Lung microvascular endothelial cell (primary cell): ENCODE measurements at places on chromosomes 4 and X. TPM values are rescaled to one million over a fixed set of nuclear protein-coding genes. Genes with fewer than 3 reads are reported as not detected.

DNA sequence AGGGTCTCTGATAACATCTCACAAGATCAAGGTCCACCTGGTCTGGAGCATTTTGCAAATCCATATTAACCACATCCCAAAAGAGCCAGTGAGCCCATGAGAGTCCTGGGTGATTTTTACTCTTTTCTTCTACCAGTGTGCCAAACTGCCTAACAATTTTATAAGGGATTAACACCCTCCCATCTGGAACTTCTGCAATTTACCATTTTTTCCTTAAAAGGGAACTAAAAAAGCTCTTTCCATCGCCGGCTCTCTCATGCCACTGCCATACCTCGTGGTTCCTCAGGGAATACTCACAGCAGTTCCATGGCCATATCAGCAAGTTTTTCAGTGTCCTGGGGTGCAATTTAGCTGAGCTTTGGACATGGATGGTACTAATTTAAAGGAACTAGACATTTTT, 55.7 kb downstream of the SEPSECS start:
- no peak for DNase-seq

DNA sequence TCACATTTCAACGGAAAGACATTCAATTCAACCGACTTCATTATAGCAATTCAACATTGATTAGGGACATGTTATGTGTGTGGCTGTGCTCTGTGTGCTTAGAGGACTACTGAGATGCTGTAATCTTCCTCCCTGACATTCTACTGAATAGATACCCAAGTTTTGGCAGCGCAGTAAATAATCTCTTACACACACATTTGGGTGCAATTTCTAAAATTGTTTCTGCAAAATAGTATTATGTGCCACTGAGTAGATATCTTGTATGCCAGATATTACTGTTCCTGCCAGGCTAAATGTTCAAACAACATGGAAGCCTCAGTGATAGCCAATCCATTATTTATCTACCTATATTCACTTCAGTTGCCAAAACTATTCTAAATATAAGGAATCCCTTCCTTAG, 41.3 kb downstream of the RTL9 start:
- no peak for DNase-seq

DNA sequence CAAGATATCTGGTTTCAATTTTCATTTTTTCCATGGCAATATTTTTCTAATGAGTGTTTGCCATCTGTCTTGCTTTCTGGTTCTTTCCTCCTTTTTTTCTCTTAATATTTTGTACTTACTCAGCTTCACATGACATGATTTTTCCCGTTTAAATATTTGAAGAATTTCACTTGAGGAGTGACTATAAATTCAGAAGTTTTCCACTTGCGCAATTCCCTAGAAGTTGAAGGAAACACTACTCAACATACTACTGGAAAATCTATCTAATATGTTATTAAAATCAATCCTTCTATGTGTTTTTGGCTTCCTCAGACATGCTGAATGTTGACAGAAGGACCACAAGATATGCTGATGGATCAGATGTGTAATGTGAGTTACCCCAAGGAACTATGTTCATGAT, 36.8 kb upstream of the BANK1 start:
- DNase-seq = no peak

DNA sequence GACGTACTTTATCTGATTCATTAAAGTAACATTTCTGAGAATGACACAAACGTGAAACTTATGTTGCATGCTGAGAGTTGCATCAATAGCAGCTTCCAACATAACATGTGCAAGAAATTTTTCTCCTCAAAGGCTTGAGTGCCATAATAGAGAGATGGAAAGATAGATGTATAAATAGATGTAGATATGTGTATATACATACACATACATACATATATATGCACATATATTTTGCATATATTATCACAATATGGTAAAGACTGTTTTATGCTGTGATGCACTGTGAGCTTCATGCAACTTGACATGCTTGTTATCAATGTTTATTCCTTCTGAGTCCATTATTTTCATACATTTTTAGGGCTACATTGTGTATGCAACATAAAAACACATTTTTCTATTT, 270.6 kb upstream of the GALNTL6 start:
- DNase-seq = no peak

DNA sequence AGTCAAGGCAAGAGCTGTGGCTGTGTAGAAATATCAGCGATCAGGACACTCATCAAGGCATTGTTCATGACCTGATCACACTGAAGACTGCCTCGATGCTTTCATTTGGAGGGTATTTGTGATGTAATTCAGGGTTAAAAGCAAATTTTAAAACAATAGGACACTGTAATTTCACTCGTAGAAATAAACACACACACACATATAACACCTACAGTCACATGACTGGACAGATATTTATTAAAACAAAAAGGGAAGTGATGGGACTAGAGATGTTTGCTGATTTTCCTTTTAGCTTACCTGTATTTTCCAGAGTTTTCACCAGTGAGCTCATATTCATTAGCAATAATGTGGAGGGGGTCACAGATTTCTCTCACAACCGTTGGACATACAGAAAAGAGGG, 51.1 kb upstream of the KDR start:
- peak; percentile 50 for DNase-seq

DNA sequence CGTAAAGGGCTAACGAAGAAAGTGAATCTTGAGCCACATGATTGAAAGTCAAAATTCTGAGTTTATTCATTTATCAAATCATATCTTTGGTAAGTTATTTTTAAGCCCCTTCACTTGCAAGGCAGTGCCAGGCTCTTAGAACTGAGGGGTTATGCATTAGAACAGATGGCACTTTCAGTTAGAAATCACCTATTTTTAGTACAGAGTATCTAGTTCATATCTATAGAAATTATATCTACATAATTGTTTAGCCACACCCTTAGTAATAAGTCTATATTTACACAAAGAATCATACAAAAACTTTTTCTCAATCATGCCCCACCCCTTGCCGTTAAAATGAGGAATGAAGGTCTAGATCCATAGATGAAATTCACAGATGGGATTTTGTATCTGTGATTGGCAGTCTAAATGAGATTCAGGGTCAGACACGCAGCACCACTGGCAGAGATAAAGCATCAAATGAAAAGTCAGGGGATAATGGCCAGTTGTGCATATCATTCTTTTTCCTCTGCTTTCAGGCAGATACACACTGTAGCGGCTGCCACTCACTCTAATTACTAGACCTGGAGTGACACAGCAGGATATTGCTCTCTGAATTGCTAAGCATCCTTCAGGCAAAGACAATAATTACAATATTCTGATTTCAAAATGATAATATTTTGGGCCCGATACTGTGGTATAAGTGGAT, 440.5 kb downstream of the MAPK10 start:
- no peak for DNase-seq

Gene IBSP
- total RNA-seq = not detected in 2 replicates

- no peak for DNase-seq
Observed at GRCh38 chr4:126058596-126058995, 743.8 kb downstream of the FAT4 start.

Gene NALF2
- total RNA-seq = under 0.01 and 0.20 TPM in 2 replicates

GRCh38 chrX:13151828-13152517, 107.6 kb upstream of the FAM9C start:
- DNase-seq = no peak

- no peak for DNase-seq
Observed at GRCh38 chrX:38965888-38966287, 164.6 kb downstream of the MID1IP1 start.

DNA sequence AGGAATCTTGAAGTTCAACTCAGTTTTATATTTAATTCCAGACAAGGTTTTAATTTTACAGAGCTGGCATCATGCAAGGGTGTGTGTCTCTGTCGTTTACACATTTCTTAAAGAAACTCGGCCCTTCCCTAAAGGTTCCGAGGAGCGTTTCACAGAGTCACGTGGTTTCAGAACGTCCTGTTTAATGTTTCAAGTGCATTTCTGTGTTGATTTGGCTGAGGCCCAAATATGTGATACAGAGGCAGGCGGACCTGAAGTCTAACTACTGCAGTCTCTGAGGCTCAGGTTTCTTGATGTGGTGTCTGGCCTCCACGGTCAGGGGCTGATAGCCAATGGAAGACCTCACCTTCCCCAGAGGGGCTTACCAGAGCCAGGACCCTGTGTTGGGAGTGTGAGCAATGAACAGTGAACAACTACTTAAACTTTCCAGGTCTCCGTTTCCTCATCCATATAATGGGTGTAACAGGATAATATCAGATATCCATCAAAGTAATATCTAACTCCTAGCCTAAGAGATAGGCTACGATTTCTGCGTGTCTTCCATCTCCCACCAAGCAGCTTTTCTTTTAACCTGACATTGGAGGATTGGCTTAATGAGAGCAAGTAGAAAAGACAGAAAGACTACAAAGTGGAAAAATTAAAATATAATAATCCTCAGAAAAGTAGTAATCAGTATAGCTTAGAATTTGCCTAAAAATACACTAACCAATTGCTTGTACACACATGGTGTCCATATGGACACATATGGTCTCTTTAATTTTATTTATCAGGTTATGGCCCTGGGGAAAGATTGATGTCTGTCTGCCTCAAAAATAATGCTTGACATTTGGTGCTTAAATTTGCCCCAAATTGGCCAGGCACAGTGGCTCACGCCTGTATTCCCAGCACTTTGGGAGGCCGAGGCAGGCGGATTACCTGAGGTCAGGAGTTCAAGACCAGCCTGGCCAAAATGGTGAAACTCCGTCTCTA, 50.0 kb upstream of the TRIM2 start:
- DNase-seq = no peak

GRCh38 chrX:1384658-1385252, 7.2 kb downstream of the SLC25A6 start:
- no peak for DNase-seq

- no peak for DNase-seq
Observed at GRCh38 chr4:88014386-88014905, 7.0 kb downstream of the PKD2 start.

DNA sequence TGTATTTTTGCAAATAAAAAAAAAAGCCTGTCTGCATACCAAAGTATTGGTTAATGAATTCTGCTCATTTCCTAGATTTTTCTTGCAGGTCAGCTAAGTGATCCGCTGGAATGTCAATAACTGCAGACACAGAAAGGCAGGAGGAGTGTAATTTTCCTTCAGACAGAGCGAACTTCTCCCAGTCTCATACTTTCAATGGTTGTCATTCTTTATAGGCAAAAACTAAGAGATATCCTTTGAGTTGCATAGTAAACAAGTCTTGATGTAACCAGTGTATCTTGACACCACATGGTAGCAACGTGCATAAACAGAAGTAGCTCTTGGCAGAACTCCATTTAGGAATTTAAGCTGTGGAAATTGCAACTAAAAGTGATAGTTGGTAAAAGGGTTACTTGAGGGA, 8.2 kb downstream of the CAPN6 start:
- no peak for DNase-seq

Gene XAGE1A
- not detected in 2 replicates for total RNA-seq

- DNase-seq = no peak
Observed at GRCh38 chrX:44996277-44996676, 123.3 kb downstream of the KDM6A start.

Gene FGF2
- total RNA-seq = 6.0 and 7.6 TPM in 2 replicates

GRCh38 chr4:52716364-52717151, 34.7 kb downstream of the ERVMER34-1 start:
- no peak for DNase-seq
